ENCODE measurements at places on chromosomes 11 and 22. TPM values are rescaled to one million over a fixed set of nuclear protein-coding genes. Genes with fewer than 3 reads are reported as not detected.

The ATG16L2 gene
- total RNA-seq = 20.2 TPM

The TOMT gene
- not detected for total RNA-seq

The ABCG4 gene
- total RNA-seq = not detected

The EED gene
- total RNA-seq = 137 TPM

The KCNK7 gene
- total RNA-seq = 0.48 TPM

The KLHL22 gene
- 9.7 TPM for total RNA-seq

The SLC43A3 gene
- 69.3 TPM for total RNA-seq

The TBX1 gene
- not detected for total RNA-seq

The RAC2 gene
- total RNA-seq = 251 TPM

DNA sequence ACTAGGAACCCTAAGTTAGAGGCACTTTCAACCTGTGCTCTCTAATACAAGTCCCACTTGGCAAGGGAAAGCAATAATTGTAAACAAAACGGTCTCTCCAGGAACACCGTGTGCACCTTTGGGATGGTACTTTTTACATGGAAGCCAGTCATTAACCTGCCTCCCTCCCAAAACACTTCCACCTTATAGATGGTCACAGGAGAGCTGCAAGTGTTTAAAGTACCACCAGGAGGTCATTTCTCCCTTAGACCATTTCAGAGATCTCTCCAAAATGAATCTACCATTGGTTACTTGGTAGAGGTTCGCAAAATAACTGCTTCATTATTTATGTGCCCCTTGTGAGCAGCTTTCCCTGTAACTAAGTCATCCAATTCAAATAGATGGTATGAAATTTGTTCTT lies 375.3 kb downstream of the DYNC2H1 start:
- DNase-seq = peak; percentile 52

GRCh38 chr11:126318574-126319373 lies 14.9 kb downstream of the DCPS start:
- no peak for DNase-seq

DNA sequence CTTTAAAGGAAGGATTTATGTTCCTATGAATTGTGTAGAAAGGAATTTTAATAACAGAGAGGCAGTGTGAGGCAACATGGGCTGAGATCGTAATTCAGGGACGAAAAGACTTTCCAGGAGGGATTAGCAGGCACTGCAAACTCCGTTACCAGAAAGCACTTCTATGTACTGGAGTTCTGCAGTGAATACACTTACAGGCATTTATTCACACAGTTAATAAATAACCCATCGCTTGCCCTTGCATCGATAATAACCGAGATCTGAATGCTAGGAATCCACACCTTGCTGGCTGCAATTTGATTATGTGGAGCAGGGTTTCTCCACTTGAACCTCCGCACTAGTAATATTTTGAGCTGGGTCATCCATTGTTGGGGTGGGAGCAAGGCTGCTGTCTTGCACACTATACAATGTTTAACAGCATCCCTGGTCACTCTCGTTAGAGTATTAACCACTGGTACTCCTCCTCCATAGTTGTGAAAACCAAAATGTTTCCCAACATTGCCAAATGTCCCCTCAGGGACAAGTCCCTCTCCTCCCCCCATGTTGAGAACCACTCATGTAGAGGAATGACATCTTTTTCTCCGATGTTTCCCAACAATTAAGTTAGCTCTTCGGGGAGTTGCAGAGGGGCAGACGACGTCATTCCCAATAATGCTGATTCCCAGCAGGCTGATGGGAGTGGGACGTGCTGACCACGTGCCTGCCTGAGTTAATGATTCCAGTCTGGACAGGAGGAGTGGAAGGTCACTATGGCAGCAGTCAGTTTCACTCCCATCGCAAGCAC lies 99.5 kb downstream of the SNX19 start:
- no peak for DNase-seq

GRCh38 chr11:64229744-64230170 lies 591 bp upstream of the DNAJC4 start:
- no peak for DNase-seq

- peak; percentile 67 for DNase-seq
Observed at GRCh38 chr22:17009640-17010291, 1.7 kb upstream of the GAB4 start.

DNA sequence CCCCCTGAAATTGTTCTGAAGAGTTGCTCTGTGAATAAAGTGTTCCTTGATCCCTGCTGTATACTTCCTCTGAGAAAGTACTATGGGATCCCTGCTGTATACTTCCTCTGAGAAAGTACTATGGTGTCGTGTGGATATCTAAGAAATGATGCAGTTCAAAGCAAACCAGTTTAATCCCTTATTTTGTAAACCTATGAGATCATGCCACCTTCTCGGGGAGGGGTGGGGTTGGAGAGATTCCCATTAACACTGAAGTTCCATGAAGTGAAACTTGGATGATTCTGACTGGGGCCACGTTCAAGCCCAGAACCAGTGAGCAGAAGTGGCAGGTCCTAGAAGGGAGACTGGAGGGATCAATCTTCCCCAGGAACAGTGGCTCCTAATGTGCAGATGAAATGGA lies 13.0 kb upstream of the TP53AIP1 start:
- DNase-seq = no peak

- no peak for DNase-seq
Observed at GRCh38 chr22:23055449-23056179, 14.7 kb upstream of the GNAZ start.

GRCh38 chr11:100914415-100915110 lies 215.1 kb downstream of the PGR start:
- no peak for DNase-seq

DNA sequence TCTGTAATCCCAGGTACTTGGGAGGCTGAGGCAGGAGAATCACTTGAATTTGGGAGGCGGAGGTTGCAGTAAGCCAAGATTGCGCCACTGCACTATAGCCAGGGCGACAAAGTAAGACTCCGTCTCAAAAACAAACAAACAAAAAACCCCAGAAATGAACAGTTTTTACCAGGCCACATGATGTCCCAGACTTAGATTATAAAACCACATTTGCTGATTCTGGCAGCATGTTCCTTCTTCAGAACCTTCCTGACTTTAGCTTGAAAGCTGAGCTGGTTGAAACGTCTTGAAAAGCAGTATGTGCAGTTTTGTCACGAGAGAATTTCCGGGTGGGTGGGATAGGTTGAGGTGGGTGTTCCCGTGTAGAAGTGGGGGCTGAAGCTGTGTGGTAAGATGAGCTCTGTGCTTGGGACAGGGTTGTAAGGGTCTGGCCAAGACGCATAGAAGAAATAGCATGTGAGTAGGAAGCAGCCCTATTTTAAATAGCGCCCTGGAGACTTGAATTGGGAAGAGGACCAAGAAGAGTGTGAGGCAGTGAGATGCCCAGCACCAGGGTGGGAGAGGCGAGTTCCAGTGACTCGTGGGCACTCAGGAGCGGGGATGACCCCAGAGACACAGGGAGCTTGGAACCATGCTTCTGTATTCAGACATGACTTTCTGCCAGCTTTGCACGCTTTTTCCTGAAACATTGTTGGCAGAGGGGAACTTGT lies 7.6 kb downstream of the AP2A2 start:
- no peak for DNase-seq

DNA sequence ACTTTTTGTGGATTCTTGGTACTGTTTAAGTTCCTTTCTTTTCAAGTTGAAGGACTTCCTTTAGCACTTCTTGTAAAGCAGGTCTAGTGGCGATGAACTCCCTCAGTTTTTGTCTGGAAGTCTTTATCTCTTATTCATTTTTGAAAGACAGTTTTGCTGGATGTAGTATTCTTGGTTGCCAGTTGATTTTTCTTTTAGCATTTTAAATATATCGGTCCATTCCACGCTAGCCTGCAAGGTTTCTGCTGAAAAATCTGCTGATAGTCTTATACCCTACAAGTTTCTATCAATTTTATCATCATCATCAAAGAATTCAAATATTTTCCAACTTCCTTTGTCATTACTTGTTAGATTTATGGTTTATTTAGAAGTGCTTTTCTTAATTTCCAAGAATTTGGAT lies 14.7 kb upstream of the GLB1L2 start:
- no peak for DNase-seq

DNA sequence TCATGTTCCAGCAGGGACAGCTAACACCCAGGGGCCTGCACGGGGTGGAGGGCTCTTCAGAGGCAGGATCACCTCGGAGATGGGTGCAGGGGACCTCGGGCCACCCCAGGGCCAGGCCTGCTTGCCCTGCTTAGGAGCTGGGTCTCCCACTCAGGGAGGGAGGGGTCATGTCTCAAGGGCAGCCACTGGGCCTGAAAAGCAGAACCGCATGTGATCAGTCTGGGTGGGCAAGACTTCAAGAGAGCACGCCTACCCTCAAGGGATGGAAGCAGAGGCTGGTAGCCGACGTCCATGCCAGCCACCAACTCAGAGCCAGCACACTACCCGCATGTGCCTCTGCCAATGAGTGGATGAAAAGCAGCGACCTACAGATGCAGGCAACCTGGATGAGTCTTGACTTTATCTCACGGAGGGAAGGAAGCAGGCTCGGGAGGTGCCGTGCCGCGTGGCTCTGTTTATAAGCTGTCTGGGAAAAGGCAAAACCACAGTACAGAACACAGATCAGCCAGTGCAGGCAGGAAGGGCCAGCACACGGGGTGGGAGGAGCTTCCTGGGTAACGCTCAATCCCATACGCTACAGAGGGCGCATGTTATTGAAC lies 16.0 kb downstream of the TBX1 start:
- DNase-seq = no peak

DNA sequence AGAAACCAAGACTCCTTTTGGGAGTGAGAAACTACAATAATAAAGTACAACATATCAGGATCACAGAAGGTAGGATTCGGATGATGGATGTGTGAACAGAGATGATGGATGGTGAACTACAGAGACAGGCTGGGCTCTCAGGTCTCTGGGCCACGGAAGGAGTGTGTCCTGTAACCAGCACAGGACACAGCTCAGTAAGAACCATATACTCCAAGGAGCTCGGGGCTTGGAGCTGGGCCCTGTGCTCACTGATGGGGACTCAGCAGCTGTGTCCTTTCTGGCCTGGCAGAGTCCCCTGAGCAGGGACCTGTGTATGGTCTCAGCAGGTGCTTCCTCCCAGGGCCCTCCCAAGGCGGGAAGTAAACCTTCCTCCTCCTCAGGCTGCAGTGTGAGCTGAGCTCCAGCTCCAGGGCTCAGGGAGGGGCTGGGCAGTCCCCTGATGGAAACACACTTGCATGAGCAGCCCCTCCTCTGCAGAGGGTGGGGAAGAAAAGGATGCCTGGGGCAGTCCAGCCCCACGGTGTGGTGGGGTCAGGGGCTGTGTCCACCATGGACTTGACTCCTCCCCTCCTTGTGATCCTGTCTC lies 39.8 kb upstream of the TOP3B start:
- DNase-seq = no peak

GRCh38 chr11:2810411-2811205 lies 75.0 kb downstream of the CDKN1C start:
- no peak for DNase-seq

DNA sequence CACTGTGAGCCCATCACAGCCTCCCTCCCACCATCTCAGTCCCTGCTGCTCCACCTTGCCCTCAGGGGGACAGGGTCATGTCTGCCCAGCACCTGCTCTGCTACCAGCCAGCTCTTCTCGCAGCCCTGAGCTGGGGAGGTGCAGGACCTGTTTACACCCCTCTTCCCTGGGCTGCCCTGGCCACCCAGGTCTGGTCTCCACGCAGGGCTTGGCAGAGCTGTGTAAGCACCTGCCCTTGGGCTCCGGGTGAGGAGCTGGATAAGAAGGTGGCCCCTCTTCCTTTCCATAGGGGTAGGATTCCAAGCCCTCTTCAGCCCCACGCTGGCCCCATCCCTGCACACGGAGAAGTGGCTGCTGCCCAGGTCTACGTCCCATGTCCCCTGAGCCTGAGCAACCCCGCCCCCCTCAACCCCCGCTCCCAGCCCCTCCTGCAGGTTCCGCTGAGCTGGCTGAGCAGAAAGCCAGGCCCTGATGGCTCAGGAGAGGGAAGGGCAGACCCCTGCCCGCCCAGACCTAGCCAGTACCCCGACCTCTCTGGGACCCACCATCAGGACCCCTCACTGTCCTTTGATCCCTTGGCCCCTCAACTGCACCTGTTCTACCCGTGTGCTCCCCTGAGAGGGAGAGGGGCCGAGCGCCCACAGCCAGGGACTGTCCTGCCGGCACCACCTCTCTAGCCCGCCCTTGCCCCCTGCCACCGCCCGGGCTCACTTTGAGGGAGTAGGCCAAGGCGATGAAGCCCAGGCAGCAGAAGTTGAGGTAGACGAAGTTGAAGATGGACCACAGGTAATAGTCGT lies 3.2 kb downstream of the IFITM10 start:
- DNase-seq = no peak

- DNase-seq = no peak
Observed at GRCh38 chr11:72426758-72427157, 7.6 kb downstream of the CLPB start.

GRCh38 chr11:67448220-67448609 lies 4.3 kb downstream of the GPR152 start:
- no peak for DNase-seq

DNA sequence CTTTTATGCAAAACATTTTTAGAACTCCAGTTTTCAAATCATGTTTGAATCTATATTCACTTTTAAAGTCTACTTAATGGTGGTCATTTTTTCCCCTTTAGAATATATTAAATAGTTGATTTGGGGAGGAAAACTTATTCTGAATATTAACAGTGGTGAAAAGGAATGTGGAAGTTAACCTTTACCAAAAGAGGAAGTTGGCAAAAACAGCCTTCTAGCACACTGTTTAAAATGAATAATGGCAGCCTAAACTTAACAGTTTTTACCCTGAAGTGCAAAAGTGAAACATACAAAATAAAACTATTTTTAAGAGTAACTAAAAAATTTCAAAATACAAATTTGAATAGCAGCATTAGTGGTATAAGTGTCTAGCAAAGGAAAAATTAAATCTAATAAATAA lies 86.4 kb downstream of the GRK3 start:
- DNase-seq = peak; percentile 66

GRCh38 chr22:37982938-37983859 lies 1.2 kb downstream of the SOX10 start:
- DNase-seq = no peak

DNA sequence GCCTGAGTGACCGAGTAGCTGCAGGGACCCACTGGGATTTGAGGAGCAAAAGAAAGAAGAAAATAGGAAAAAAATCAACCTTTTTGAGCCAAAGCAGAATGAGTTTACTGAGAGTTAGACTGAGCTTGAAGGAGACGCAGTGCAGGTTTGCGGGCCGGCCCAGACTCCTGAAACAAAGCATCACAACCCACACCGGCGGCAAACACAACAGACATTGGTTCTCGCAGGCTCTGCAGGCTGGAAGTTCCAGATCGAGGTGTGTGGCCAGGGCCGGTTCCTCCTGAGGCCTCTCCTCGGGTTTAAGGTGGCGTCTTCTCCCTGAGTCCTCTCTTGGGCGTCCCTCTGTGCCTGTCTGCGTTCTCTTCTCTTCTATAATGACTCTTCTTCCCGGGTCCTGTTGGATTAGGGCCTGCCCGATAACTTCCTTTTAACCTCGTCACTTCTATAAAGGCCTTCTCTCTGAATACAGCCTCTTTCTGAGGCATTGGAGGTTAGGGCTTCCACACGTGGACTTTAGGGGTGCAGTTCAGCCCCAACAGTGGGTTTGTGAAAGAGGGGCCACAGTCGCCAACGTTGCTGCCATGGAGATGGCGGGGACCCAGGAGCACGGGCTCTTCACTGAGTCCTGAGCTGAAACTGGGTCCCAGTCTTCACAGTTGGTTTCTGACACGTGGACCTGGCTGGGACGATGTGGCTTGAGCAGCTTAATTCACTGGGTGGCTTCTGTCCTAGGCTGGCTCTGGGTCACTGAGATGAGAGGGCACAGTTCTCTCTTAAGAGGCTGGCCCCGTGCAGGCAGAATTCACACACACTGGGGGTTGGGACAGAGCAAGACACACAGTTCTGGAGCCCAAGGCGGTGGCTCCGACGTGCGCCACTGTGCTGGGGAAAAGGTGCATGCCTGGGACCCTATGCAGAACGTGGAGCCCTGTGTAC lies 1047.7 kb downstream of the BRD1 start:
- DNase-seq = no peak

Data from Karpas-422 (cell line).